ENCODE measurements at places on chromosomes 7 and 10.
A peak's percentile ranks its signal among the peaks of the same experiment; 100 is the strongest.

DNA sequence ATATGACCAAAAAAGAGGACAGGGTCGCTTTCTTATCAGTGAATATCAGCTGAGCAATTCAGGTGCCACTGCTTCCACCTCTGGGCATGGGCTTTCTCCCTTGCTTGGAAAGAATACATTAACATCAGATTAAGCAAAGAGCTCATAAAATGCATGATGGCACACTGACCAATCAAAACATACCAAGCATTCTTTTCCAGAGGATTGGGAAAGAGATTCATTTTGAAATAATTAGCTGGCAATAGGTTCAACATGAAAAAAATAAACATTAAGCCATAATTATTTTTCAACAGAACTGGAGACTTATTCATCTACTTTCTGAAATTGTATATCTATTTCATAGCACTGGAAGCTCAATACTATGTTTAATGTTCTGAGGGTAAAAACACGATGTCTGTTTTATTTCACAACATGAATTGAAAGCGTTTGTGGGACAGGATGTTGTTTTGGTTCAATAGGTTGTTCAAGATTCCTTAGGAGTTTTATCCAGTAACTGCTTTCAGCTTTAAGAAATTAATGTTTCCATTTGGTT is 53.2 kb downstream of the TFAM start:
- no peak for DNase-seq

DNA sequence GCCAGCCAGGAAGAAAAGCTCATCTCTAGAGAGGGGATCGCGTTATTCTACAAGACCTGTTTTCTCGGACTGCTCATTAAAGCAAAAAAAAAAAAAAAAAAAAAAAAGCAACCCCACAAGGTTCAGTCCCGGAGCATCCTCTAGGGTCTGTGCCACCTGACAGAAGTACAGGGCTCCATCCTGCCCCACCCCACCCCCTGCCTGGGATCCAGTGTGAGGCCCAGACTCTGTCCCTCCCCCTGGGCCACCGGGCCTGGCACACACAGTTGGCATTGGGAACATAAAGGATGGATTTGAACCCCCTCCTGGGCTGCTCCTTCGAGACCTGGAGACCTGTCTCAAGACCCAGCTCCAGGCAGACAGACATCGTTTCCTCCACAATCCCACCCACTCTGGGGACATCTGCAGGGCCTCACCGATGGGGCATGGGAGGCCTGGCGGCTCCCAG is 688 bp downstream of the ORAI2 start:
- DNase-seq = no peak

GRCh38 chr10:95172851-95173250 is 21.2 kb upstream of the ACSM6 start:
- no peak for DNase-seq

DNA sequence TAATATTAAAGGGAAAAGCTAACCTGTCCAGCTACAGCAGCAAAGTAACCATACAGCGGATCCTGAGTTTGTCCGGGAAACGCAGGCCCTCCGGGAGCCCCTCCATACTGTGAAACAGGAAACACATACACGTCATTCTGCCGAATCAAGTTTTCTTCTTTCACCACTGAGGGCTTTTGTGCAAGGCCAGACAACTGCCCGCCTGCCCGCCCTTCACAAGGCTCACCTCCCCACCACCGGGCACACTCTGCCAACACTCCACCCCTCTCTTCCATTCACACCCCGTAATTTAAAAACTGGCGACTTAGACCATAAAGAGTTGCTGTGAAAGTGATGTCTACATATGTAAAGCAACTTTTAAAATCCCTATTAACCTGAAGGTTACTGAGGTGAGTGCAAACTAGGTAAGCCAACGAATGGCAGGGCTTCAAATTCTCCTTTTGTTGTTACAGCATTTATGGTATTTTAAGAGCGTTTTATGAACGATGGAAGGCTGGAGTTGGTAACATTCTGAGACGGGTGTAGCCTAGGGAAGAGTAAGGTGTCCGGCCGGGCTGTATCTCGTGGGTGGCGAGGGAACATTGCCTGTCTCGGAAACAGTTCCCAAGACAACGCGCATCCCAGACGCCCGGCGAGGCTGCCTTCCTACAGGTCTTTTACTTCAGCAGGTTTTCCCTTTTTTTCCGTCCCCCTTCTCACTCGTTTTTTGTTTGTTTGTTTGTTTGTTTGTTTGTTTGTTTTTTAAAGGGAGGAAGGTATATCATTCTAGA is 817 bp downstream of the SRI start:
- DNase-seq = peak; percentile 29

GRCh38 chr10:85657476-85658113 is 709.0 kb downstream of the GRID1 start:
- no peak for DNase-seq

GRCh38 chr10:35758076-35758475 is 116.0 kb upstream of the FZD8 start:
- no peak for DNase-seq

DNA sequence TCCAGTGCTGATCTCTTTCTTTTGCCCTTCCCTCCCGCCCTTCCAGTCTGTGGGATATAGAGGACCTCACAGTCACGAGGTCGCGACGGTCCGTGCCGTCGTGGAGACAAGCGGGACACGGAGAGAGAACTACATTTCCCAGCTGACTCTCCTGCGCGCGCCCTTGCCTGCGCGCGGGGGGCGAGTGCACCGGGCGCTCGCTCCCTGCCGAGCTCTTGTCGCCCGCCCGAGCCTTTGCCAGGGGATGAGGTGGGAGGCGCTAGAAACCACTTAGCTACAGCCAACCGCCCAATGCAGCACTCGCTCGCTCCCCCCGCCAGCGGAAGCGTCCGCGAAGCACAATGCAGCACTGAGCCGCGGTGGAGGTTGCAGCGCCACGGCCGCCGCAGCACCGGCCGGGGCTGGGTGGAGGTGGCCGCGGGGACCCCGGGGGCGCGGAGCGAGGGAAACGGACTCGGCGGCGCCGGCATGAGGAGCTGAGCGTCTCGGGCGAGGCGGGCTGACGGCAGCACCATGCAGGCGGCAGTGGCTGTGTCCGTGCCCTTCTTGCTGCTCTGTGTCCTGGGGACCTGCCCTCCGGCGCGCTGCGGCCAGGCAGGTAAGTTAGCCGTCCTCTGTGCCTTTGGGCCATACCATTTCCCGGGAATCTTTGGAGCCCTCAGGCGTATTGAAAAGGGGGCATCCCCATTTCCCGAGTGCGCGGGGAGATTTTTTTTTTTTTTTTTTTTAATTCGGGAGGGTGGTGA is at the start of gene ADAM22:
TSS of gene ADAM22 (plus strand) at position 299 of the 746 bp plus-strand sequence. CDS start at position 514, 215 bp downstream.
- peak; percentile 60 for DNase-seq

DNA sequence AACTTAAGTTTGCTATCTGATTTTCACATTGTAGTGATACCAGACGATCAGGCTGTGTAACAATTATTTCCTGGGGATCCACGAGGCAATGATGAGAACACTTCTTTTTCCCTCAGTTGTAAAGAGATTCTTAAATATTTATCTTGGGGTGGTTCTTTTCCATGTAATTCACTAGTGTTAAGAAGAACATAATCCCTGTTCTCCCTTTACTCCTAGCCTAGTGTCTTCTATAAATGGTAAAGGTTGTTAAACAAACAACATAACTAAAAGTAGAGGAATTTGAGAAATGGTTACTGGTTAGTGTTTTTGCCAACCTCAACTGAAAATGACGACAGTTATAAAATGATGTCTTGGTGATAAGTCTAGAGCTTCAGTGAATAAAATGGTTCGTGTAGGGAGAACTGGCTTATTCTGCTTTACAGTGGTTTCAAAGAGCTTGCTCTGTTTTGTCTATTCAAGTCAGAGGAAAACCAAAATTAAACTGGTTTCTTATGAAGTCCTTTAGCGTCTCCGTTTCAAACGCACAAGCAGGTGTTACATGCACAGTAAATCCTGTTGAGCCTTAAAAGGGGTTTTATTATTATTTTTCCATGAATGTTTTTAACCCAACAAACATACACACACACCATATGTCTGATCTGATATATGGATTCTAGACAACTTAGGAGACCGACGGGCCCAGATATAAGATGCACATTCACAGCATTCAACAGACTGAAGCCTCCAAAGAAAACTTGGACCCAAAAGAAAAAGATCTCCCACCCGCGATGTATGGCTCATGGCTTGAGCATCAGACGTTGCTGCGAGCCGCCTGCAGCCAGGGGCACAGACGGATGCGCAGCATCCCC is 1.1 kb downstream of the TBX20 start:
- DNase-seq = no peak

GRCh38 chr7:84663224-84663623 is 468.6 kb upstream of the SEMA3A start:
- no peak for DNase-seq

GRCh38 chr7:33805630-33806233 is 99.6 kb upstream of the BMPER start:
- DNase-seq = no peak

DNA sequence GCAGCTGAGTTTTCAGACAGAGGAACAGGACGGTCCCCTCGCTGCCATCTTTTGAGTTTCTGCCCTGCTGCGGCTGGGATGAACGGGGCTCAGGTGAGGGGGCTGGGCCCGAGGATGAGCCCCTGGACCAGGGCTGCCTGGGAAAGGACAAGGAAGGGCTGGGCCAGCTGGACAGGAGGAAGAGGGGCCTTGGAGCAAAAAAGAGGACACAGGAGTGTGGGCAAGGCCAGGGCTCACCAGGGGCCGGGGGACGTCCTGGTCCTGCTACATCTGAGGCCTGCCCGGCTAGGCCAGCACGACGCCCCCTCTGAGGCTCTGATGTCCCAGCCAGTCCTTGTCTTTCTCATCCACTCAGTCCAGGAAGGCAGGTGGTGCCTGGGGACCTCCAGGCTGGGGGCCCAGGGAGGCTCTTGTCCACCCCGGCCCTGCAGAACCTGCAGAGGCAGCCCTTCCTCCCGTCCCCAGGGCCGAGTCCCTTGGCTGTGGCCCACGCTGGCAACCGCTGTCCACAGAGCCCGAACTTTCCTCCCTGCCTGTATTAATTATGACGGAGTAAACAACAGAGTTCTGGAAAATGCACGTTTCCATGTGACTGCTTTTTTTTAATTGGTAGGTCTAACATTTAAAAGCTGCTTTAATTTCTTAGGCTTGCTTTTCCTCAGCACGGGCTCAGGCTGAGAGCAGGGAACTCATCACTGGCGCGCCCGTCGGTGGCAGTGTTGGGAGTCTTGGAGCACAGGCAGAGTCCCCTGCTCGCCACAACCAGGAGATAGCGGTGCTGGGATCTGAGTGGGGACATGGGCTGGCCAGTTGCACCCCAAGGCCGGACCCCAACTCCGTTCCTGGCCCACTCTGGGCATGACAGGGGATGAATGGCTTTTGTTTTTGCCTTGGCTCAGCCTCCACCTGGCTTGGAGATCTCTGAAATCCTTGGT is 187.7 kb downstream of the ELFN1 start:
- DNase-seq = no peak

GRCh38 chr7:92293896-92294590 is 48.3 kb downstream of the ANKIB1 start:
- no peak for DNase-seq

- no peak for DNase-seq
These were observed 11.4 kb downstream of the C10orf53 start for GRCh38 chr10:49690698-49691356.

DNA sequence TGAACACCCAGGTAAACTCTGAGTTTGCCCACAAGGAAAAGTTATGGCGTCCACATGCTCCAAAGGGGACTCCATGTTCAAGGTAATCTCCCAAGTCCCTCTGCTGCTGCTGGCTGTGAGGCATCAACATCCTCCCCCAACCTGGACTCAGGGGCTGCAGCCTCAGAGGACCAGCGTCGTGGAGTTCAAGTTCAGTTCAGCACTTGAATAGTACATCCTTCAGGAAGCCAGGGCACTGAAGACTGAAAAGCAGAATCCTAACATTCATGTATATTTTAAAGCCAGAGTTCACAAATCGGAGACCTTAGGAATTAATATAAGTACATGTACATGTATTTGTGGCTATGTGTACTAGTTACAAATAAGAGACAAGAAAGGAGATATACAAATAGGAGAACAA is 90.4 kb downstream of the PTPRE start:
- no peak for DNase-seq

DNA sequence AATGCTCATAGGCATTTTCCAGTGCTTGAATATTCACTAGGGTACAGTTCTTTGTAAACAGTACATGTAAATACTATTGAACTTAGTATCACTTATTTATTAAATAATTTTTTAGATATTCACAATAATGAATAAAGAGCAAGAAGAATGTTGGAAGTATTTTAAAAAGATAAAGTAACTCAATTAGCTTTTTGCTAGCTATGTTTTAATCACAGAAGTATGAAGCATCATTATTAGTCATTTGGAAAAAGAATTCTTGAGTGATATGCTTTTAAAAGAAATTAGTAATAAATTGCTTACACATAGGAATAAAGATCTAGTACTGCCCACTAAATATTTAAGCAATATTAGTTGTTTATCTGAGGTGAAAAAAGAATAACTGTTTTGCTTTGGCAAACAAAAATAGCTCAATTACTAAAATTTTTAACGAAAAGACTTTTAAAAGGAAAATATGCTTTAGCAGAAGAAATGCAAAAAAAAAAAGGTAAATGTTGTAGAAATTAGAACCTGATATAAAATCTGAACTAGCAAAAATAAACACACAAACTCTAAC is 66.5 kb downstream of the SGMS1 start:
- no peak for DNase-seq

DNA sequence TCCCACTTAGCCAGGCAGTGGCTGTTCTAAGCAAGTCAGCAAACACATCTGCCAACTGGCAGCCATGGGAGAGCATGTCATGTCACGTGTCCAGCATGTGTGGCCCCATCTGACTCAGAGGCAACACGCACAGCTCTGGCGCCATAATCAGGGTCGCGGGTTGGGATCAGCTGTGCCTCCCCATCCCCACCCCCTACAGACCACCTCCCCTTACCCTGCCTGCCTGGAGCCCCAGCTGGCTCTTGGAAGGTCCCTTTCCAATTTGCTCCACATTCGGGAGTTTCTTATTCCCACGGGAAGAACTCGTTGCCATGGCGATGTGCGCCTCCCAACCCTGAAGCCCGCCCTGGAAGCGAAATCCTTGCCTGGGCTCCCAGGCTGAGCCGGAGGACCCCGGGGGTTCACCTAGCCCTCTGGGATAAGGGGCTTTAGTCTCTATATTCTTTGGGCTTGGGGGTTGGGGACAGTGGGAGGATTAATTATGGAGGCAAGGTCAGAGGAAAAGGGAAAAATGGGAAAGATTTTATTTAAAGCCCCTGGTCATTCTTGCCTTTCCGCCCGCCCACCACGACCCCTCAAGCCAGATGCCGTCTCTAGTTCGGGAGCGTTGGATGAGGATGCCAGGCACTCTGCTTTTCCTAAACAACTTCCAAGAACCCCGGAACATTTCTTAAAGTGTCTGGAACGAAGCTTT is 283.7 kb downstream of the ZEB1 start:
- peak; percentile 26 for DNase-seq

- no peak for DNase-seq
These were observed 119.0 kb downstream of the SEC23IP start for GRCh38 chr10:120011359-120012130.

DNA sequence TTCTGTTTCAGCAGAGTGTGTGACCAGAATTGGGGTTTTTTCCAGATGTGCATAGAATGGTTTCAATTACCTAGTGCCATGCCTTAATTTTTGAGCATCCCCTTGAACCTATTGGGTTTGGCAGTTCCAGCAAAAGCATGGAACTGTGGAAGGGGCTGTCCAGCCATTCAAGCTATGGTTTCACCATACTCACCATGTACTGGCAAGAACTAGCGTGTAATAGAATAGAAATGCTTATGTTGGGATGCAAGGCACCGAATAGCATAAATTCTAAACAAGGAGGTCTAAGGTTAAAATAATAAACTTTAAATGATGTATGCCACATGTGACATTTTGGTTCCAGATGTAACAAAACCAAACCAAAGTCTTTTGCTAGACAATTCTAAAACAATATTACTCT is 91.4 kb downstream of the MTERF1 start:
- no peak for DNase-seq

GRCh38 chr10:124722798-124723783 is 21.1 kb downstream of the FAM53B start:
- DNase-seq = no peak

- DNase-seq = no peak
These were observed 42.5 kb downstream of the MRC1 start for GRCh38 chr10:17851611-17852010.

Data from HTR-8/SVneo (cell line).